ENCODE measurements at places on chromosomes 6 and 20.

DNA sequence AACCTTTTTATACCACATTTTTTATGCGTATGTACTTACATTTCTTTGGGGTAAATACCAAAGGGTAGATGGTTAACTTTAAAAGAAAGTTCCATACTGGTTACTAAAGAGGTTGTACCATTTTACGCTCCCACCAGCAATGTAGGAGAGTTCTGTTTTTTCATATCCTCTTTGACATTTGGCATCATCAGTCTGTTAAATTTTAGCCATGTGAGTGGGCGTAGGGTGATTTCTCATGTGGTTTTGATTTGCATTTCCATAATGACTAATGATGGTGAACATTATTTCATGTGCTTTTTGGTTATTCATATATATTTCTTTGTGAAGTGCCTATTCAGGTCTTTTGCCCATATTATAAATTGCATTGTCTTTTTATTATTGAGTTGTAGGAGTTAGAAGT, 194.2 kb downstream of the PRL start:
- DNase-seq = no peak

GRCh38 chr20:64220891-64221527, 34.5 kb upstream of the PCMTD2 start:
- no peak for DNase-seq

DNA sequence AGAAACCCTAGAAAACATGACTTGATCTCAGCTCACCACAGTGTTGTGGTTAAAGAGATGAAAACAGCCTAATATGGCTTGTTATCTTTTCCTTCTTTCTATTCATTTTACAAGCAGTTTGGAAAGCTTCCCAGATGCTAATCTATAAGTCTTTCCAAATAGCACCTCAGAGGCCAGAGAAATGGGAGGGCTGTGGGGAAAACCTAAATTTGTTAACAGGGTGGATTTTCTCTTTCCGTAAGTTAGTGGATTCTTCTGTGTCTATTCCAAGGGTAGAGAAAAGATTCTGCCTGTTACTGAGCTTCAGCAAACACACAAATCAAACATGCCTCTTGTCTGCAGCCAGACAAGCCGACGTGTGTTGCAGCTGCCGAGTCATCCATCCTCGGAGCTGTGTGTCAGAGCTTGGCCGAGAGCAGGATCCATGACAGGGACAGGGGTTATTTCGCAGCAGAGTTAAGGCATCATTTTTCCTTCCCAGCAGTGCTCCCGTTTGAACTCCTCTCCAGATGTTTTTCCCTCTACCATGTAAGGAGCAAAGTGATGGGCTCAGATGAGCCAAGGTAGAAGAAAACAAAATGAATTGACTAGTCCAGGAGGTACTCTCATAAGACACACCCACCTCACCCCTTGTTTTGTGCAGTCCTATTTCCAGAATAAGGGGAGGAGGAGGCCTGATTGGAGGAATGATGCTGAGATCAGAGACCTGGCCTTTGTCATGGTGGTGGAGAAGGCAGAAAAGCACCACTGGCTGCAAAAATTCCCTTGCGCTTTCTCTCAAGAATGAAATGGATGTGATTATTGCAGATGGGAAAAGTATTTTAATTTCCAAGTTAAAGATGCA, 560.0 kb downstream of the C6orf118 start:
- DNase-seq = no peak

DNA sequence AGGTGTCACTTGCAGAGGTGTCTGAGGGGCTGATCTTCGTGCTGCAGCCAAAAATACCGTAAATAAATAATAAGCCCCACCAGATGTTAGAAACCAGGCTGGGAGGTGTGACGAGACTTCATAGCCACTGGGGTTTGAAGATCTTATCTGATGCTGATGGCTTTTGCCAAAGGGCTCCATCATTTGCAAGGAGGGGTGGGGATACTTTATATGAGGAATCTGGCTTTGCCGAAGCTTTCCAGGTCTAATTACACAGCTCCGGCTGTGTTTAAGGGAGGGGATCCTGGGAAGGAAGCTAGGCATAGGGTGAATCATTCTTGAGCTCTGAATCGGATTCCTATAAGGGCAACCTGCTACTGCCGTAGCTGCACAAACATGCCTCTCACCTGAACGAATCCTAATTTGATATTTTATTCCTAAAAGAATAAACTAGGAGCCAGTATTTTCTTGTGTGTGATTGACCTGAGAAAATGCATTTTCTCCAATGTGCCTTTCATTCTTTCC, 249.6 kb downstream of the SOD2 start:
- DNase-seq = no peak

DNA sequence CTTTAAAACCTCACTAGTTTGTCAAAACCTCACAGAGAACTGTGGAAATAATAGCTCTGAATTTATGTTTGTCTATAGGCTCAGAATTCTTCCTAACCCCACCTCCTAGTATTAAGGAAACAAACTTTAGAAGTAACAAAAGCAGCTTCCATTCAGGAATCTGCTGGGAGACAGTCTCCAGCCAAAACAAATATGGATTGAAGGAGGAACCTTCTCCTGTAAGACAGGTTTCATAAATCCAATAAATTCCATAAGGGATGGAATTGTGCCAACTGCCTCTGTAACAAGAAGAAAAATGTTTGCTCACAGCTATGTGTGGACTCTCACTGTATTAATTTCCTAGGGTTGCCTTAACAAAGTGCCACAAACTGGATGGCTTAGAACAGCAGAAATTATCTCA, 7.5 kb downstream of the SYCP2 start:
- no peak for DNase-seq

DNA sequence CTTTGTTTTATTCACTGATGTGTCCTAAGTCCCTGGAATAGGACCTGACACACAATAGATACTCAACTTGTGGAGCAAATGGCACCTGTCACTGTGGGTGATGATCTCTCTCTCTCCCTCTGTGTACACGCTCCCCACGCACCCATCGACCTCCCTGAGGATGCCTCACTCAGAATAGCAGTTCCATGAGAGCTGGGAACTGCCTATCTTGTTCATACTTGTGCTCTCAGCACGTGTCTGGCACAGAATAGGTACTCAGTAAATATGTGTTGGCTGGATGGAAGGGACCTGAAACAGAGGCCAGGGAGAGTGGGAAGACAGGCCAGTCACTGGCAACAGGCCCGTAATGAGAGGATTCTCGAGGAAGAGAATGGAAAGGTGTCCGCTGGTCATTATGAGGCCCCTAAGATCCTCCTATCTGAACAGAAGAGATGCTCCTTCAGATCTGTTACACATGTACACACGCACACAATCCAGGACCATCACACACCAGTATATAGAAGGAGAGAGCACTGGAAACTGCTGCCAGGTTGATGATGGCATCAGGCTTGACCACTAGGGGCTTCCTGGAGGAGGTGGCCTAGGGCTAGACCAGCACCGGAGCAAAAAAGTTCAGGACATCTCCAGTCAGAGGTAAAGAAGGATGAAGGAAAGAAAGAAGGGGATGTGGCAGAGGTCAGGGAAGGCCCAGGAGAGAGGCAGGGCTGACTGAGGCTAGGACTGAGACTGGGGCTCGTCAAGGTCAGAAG, 30.9 kb downstream of the VEGFA start:
- no peak for DNase-seq

DNA sequence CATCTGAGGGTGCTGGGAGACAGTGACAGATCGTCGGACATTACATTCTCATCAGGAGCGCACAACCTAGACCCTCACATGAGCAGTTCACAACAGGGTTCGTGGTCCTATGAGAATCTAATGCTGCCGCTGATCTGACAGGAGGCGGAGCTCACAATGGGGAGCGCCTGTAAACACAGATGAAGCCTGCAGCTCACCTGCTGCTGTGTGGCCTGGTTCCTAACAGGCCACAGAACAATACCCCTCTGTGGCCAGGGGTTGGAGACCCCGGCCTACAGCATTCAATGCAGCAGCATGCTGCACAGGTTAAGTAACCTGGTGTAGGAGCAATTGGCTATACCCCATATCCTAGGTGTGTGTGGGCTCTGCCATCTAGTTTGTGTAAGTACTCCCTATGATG, 19.5 kb downstream of the ANKRD60 start:
- no peak for DNase-seq
